GM03348 (cell line): ENCODE measurements at places on chromosomes 6 and 20.

DNA sequence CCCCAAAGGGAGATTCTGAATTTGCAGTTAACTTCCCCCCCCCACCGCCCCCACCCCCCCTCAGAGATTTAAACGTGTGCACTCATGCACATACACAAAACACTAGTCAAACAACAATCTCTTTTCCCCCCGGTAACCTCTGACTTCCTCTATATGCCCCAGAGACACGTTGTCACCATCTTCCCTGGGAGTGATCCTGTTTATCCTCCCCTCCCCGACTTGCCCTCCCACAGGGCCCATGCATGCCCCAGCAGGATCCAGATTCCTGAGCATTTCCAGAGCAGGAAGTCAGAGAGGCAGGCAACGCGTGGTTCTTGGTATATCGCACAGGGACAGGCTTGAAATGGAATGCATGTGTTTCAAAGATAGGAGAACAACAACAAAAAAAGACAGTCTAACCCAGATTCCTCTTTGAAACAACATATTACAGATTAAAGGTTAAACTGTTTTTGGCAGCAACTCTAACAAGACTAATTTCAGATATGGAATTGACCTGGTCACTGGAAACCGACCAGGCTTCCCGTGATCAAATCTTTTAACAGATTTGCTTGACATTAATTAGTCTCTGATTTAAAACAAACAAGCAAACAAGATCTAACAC is 1.3 kb downstream of the BLCAP start:
- peak; percentile 82 for DNase-seq

- DNase-seq, result no peak
These were observed 263.4 kb downstream of the CDH26 start for GRCh38 chr20:60221593-60221992.

GRCh38 chr20:4052139-4052480 is 36.8 kb upstream of the RNF24 start:
- no peak for DNase-seq

- DNase-seq, result no peak
These were observed 48.1 kb downstream of the MAN1A1 start for GRCh38 chr6:119301429-119301828.

GRCh38 chr6:63259153-63259552 is 47.9 kb downstream of the FKBP1C start:
- DNase-seq, result no peak

DNA sequence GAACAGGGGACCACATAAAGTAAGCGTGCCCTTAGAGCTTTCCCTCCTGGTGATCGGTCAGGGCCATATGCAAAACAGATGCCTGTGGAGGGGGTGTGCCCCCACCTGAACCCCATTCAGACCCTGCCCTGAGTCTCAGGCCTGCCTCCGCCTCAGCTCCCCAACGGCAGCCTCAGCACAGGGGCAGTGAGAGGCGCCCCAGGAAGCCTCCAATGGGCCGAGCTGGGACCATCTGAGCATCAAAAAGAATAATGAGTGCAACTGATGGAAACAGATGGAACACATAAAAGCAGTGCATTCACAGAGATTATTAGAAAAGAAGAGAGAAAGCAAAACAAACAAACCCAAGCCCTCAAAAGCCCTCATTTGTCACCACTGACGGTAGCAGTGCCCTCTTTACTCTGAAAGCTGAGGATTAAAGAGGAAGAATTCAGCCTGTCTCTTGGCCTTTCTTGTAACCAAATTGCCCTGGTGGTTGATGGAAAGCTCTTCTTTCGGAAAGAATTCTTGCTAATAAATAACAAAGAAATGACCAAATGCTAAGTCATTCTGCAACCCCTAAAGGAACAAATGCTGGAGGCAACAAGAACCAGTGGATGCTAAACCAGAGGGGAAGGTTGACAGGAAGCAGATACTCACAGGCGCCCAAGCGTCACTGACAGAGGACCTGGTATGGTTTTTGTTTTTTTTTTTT is 6.8 kb downstream of the ADISSP start:
- no peak for DNase-seq

DNA sequence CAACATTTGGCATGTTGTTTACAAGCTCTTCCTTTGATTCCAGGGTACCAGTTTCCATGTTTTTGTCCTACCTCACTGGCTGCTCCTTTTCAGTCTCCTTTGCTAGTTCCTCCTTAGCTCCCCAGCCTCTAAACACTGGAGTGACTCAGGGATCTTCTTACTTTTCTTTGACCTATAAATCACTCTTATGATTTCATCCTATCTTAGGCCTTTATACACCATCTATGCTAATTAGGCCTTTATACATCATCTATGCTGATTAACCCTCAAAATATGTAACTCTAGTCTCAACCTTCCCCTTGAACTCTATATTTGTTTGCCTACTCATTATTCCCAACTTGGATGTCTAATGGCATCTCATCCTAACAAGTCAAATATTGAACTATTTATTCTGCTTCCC is 9.5 kb downstream of the TMEM30A start:
- peak; percentile 26 for DNase-seq
